ENCODE measurements at places on chromosomes 11 and 22.
A peak's percentile ranks its signal among the peaks of the same experiment; 100 is the strongest.

- DNase-seq: peak; percentile 57
Measured at GRCh38 chr11:123195188-123196059, at the start of gene CLMP. TSS of gene CLMP (minus strand) at chr11:123195248. CDS start at chr11:123194940, 308 bp downstream.

DNA sequence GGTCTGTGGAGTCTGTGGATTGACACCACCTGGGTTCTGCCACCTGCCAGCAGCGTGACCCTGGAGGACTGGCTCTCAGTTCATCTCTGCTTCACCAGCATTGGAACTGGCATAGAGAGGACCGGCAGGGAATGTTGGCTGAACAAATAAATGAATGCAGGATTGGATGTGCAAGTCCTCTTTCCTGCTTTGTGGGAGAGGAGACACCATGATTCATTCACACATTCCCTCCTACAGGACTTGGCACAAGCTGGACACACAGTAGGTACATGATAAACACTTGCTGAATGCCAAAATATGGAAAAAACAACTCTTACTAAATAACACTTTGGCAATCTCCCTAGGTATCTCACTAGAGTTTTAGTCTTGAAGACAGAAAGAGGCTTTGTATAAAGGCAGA lies 116.6 kb upstream of the NARS2 start:
- no peak for DNase-seq

DNA sequence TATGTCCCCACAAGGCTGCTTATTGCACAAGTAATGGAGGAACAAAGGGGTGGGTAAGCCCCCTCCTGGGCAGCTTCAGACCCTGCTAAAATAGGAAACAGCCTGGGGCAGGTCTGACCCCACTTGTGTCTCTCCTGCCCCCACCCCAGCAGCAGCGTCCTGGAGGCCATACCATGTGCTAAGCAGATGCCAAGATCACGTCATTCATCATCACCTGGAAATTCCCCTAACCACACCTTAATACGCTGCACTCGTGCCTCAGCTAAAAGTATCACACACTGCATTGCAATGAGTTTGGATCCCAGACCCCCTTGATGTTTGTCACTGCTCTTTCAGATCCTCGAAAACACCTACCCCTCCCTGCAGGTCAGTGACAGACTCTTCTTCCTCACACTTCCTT lies 27.8 kb upstream of the GGTLC2 start:
- DNase-seq: peak; percentile 7

DNA sequence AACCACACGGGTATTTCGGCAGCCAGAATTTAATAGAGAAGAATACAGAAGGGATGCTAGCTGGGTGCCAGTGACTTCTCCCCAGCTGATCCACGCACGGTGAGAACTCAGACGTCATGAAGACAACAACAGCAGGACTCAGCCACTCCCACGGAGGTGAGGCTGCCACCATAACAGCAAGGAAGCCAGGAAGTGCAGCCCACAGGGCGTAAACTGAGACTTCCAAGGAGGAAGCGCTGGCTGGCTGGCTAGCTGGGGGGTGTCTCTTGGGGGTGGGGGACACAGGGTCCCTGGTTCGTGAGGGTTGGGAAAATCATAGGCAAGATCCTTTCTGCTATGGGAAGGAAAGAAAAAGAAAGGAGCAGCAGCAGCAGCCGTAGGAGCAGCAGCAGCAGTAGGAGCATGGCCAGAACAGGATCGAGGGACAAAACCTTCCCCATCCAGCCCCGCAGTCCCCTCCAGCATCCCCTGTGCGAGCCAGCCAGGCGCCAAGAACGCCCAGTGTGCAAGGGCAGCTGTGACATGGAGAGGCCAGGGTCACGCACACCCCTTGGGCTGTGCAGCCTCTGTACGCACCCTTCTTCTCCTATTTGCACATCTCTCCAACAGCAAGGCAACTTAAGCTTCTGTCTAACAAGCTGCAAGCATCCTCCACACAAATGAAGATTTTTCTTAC lies 49.6 kb upstream of the SHANK2 start:
- DNase-seq: no peak

- DNase-seq: no peak
Measured at GRCh38 chr11:131499199-131499598, 128.8 kb downstream of the NTM start.

- peak; percentile 20 for DNase-seq
Measured at GRCh38 chr11:79616392-79616851, 175.6 kb upstream of the TENM4 start.

DNA sequence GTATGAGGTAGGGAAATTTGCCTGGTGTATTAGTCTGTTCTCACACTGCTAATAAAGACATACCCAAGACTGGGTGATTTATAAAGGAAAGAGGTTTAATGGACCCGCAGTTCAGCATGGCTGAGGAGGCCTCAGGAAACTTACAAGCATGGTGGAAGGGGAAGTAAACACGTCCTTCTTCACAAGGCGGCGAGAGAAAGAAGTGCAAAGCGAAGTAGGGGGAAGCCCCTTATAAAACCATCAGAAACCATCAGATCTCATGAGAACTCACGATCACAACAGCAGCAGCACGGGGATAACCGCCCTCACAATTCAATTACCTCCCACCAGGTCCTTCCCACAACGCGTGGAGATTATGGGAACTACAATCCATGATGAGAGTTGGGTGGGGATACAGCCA lies 12.0 kb upstream of the RFPL2 start:
- no peak for DNase-seq

DNA sequence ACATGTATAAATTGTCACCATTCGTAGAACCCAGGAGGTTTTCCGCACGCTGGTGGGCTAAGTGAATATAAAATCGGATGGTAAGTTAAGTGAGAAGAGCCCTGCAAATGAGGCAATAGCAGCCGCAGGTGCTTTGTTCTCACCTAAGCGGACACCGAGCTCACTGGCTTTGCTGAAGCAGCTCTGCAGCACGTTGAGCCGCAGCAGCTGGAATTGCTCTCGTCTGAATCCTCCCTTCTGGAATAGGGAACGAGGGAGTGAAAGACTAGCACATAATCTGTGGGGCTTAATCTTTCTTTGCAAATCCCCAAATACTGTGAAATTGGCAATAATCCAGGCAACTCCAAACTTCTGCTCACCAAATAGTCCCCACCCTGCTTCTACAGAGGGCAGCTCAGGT lies 488.1 kb downstream of the NTM start:
- no peak for DNase-seq

DNA sequence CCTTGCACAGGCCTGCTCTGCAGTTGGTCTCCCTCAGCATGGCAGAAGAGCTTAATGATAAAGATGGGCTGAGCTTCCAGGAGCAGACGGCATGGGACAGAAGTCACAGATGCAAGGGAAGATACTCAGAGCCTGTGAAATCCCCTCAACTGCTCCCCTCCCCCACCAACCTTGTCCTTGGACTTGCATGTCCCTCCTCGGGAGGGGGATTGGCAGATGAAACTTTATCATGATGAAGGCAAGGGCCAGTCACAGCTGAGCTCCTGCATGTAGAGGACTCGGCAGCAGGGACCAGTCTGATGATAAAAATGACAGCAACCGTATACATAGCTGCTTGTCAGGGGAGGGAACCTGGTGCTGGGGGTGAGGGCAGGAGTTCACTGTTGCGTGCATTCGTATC lies 6.8 kb upstream of the SLC22A8 start:
- DNase-seq: no peak

- DNase-seq: no peak
Measured at GRCh38 chr11:111797145-111797581, 31.0 kb upstream of the PPP2R1B start.

GRCh38 chr11:2788168-2789071 lies 88.6 kb upstream of the KCNQ1OT1 start:
- no peak for DNase-seq

- DNase-seq: peak; percentile 61
Measured at GRCh38 chr11:57641011-57641807, 8.5 kb downstream of the YPEL4 start.

DNA sequence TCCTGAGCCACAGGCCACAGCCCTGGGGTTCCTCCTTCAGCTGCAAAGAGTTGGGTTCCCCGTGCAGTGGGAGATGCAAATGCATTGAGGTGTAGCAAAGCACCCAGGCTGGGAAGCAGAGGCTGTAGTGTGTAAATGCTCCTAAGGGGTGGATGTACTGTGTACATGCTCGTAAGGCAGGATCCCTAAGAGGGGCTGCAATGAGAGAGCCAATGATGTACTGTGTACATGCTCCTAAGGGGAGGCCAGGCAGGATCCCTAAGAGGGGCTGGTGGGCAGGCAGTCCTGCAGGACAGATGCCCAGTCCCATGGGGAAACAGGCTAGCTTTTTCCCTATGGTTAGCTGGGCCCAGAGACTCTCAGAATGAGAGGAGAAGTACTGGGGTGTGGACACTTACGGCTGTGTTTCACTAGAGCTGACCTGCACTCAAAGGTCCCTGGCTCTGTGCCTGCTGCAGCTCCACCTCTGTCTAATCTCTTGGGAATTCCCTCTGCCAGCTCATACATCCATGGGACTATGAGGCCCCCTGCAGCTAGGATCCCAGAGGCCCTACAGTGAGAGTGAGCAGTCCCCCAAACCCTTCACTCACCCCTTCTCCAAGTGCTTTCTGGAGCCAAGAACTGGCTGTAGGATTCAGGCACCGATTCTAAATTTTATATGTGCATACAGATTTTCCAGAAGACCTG lies 261.9 kb upstream of the LUZP2 start:
- DNase-seq: peak; percentile 23

DNA sequence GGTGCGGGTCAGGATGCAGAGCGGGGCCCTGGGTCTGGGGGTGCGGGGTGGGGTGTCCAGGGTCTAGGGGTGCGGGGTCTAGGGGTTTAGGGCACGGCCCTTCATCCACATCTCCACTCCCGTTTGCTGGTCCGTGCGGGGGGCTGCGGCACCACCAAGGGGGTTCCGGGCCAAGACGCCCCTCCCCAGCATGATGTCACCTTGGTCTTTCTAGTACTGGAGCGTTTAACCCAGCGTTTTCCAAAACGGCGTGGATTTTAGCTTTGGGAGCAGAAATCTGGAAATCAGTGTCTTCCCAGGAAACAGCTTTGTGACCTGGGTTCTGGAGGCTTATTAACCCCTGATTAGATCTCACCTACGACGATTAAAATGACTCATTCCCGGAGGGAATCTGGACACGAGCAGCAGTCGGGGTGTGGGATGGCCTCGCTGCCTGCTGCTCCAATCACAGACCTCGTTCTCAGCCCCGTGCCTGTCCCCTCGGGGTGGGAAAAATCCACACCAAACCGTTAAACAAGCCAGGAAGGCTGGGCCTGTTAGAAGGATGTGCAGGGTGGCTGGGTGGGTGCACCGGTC lies 759 bp downstream of the AP2A2 start:
- peak; percentile 82 for DNase-seq

GRCh38 chr11:74473382-74474173 lies 6.2 kb upstream of the KCNE3 start:
- no peak for DNase-seq

DNA sequence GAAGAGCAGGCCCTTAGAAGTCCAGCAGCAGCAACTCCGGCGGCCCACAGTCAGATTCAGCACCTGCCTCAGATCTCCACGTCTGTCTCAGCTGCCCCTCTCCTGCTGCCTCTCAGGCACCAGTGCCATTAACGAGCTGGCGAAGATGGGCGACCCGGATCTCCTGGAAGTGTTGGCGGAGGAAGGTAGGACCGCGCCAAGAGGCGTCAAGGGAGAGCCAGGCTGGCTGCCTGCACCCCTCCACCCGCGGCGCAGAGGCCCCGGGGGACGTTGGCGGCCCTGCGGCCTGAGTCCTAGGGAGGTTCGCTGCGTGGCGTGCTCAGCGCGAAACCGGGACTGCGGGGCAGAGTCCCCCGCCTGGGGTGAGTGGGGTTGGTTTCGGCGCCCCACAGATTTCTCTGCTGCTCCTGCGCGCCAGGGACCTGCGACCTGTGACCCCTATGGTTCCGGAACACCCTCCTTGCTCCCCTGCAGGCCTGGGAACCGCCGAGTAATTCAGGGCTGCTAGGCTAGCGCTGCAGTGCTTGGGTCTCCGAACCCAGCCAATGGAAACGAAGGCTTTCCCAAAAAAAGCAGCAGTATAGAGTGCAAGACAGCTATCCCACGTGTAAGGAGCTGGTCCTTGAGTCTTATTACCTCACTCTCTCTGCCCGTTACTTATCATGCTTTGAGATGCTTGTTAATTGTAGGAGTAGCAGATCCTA lies 615 bp downstream of the ANO5 start:
- DNase-seq: no peak

GRCh38 chr11:26188554-26188953 lies 143.4 kb upstream of the ANO3 start:
- no peak for DNase-seq

- no peak for DNase-seq
Measured at GRCh38 chr22:49404020-49404419, 423.7 kb downstream of the BRD1 start.

Data from RWPE1 (cell line).